Stimulated activated CD8-positive, alpha-beta memory T cell treated with anti-CD3 and anti-CD28 coated beads, Interleukin-15, amount 100 ng/mL, for 4 hours (primary cell): ENCODE measurements at places on chromosomes 7 and 10.

DNA sequence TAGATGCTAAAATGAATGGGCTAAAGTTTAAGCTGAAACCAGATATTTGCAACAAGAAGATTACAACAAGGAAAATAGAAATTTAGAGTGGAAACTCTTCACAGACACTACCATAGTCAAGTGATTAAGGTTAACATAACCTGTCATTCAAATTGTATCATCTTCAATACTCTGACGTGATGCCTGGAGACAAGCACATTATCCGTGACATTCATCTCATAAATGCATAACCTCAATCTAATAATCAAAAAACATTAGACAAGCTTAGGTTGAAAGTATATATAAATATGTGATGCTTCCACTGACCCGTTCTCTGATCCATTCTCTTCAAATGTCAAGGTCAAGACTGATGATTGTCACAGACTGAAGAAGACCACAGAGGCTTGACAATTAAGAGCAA lies 263.8 kb upstream of the MEOX2 start:
- no peak for DNase-seq

GRCh38 chr10:132891368-132891767 lies 51.0 kb downstream of the CFAP46 start:
- DNase-seq: no peak

DNA sequence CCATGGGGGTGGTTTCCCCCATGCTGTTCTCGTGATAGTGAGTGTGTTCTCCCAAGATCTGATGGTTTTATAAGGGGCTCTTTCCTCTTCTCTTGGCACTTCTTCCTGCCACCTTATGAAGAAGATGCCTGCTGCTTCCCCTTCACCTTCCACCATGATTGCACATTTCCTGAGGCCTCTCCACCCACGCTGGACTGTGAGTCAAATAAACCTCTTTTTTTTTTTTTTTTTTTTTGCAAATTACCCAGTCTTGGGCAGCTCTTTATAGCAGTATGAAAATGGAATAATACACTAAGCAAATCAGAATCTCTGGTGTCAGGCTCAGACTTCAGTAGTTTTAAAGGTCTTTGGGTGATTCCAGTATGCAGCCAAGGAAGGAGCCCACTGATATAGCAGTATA lies 28.2 kb downstream of the TAS2R41 start:
- no peak for DNase-seq

GRCh38 chr10:121078036-121078435 lies 226.9 kb downstream of the WDR11 start:
- DNase-seq: no peak

- no peak for DNase-seq
These were observed 3.4 kb downstream of the CALHM2 start for GRCh38 chr10:103448746-103449145.

GRCh38 chr7:70645876-70646351 lies 486.0 kb upstream of the GALNT17 start:
- no peak for DNase-seq

GRCh38 chr7:18041191-18041590 lies 13.5 kb upstream of the PRPS1L1 start:
- DNase-seq: no peak

DNA sequence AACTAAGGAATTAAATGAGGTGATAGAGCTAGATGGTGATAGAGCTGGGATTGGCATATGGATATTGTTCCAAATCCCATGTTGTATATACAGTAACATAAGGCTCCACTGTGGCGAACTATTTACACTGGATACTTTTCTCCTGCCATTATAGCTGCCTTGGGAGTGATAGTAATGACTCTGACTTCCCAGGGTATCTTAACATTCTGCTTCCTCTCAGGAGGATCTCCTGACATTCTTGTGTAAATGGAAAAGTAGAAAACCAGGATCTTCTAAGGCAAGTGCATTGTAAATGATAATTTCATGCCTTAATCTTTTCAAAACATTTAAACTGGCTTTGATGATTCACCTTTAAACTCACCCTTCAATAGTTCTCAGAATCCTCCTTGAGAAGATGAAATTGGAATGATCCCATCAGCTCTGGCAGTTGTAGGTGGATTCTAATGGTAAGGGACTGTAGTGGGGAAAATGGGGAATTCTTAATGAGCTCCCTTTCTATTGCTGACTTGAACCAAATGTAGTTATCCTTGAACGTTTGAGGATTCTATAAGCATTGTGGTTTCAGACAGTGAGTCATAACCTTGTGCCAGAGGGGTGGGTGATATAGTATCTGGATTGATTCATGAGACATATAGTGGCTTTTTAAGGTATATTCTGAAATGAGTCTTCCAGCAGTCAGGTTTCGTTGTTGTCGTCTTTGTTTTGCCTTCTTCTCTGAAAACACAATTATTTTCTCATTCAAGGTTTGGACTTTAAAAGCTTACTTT lies 450.0 kb downstream of the SUGCT start:
- DNase-seq: no peak

GRCh38 chr7:156121434-156121833 lies 309.2 kb upstream of the SHH start:
- no peak for DNase-seq

DNA sequence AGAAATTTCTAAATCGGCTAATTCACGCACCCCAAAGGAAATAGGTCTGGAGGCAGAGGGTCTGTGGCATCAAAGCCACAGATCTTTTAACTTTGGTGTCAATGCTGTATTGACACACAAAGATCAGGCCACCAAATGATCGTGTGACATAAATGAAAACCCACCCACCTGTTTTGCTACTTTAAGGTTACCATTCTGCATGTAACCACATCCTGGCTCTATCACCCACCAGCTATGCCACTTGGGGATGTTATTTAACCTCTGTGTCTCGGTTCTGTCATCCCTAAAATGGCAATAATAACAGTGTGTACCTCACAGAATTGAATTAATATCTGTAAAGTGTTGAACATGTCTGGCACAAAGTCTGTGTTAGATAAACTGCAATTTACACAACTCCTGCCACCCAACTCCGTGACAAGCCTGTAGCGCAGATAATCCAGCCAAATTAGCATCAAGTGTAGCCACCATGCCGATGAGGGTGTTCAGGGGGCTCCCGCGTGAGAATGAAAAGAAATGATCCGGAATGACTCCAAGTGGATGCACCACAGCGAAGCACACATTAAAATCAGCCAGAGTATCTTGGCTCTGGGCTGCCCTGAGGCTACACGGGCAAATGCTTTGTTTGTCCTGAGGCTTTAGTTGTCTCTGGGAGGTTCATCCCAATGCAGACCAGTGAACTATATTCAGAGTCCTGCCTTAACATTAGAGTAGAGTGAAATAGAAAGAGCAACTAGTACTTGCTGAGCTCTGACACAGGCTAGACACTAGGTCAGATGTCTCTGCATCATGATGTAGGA lies 158.4 kb upstream of the NEBL start:
- no peak for DNase-seq
